ENCODE measurements at places on chromosomes 7 and 10. TPM values are rescaled to one million over a fixed set of nuclear protein-coding genes. Genes with fewer than 3 reads are reported as not detected.

DNA sequence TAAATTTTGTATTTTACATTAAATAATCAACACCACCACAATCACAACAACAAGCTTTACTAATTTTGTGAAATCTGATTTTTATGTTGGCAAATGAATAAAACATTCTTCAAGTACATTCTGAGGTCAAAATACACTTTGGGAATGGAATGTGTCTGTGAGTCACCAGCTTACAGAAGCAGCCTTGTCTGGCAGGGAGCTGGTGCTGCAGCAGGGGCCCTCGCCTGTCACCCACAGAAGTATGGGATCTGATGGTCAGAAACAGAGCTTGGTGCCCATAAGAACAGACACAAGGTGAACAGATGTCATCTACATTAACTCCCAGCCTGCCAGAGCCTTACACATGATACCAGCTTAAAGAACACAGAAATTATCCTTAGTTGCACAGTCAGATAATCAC, 496.9 kb downstream of the CCSER2 start:
- DNase-seq: no peak

DNA sequence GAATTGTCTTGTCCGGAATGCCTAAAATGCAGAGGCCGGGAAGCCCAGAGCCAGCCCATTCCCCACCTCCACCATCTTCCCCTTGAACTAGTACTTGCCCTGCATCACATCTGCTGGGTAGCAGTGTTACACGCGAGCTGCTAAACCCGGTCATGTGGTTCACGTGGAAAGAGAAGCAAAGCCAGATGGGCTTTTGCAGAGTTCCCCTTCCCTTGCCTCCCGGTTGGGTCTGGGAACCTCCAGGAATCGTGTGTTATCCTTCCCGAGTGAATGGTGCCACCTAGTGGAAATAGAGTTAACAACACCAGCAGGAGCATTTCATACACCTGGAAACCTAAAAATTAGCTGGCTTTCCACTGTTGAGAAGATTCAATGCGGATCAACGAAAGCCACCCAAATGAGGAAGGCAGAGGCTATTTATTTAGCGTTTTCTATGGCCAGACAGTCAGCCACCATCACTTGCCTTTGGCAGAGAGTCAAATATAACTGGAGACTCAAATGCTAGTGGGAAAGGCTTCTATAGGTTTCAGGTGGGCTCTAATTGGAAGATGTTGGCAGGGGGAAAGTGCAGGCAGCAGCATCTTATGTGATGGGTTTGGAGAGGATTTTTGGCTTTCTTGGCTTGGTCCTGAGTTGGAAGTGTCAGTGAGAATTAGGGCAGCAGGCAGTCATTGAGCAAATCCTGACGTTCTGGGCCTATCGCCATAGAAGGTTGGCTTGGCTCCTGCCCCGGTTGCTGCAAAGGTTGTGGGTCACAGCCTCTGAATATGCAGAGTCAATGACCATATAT, 12.9 kb upstream of the DENND2A start:
- DNase-seq: peak; percentile 97

- DNase-seq: no peak
Observed at GRCh38 chr7:36472141-36472729, 82.6 kb downstream of the ANLN start.

DNA sequence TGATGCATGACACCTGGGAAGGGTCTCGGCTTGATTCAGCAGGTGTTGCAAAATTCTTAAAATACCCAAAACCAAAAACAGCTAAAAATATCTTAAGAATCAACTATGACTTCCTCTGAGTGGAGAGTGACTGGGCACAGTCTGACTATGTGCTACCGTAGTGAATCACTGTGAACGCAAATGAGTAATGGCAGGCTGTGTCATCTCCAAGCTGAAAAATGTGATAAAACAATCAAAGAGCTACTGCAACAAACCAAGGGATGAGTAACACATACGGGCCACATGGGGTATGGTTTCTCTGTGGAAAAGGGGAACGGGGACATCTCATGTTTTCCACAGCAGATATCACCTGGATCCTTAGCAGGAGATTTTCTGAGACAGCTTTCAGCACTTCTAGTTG, 127.5 kb downstream of the ABCA13 start:
- DNase-seq: no peak

DNA sequence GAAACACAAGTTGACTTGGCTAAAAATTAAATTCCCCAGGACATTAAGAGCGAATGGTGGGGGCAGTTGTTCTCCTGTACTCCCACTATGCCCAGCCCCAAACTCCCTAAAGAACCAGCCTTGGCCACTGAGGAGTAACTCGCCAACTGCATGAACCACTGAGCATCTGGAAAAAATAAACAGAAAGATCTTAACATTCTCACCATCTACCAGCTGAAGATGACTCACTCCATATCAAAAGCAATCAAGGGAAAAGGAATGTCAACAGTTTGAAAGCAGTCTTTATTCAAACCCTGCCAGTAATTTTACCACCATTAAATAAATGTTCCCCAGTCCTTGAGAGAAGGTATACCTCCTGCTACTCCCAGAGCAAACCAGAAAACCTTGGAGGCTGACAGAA, 45.4 kb downstream of the CTTNBP2 start:
- no peak for DNase-seq

- no peak for DNase-seq
Observed at GRCh38 chr7:46969303-46970130, 612.4 kb downstream of the TNS3 start.

DNA sequence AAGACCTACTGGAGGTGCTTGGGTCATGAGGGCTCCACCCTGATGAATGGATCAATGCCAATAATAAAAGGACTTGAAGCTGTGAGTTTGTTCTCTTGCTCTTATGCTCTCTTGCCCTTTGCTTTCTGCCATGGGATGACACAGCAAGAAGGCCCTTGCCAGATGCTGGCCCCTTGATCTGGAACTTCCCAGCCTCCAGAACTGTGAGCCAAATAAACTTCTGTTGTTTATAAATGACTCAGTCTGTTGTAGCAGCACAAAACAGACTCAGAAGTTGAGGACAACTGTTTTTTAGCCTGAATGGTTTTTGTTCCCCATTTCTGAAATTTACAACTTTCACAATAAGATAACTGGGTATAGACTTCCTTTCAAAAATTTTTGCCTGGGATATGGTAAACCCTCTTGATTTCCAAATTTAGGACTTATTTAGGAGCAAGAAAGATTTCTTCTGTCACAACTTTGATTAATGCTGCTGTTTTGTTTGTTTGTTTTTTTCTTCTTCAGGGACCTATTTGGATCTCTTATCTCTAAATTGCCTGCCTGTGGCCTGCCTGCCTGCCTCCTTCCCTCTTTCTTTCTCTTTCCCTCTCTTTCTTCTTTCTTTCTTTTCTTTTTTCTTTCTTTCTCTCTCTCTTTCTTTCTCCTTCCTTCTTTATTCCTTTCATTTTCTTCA, 12.1 kb downstream of the ENTPD1 start:
- DNase-seq: no peak

SYT15B gene
- total RNA-seq: 2.7 TPM

DNA sequence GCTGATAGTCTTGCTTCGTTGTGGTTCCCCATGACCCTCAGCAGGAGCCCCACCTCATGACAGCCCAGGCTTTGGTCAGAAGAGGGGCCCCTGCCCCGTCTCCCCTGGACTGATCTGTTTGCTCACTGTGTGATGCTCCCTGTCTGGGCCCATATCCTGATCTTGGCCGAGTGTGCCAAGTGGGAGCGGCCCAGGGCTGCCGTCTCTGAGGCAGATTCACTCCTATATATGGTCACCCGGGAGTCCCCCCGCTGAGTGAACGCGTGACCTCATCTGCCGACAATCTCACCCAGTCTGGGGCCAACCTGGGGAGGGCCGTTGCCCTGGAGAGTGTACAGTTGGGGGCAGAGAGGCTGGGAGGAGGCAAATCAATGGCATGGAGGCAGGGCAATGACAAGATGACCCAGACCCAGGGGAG, 34.5 kb downstream of the PPIF start:
- no peak for DNase-seq

SLC26A3 gene
- not detected for total RNA-seq

DNA sequence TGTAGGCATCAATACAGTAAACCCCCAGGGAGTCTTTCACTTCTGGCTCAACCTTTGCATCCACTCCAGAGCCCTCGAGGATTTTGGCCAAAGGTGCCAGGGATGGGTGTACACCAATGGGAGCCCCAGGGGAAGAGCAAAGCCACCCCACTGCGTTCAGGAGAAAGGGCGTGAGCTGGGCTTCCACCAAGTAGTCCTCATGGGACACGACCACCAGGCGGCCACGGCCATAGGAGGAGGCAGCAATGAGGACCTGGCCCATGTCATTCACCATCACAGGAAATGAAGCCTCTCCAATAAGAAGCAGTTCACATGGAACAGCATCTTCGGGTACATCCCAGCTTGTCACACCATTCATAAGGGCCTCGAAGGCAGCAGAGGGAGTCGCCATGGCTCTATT, 25.8 kb downstream of the TCAF1 start:
- no peak for DNase-seq

ERVW-1 gene
- total RNA-seq: 0.11 TPM

CALCR gene
- 2.4 TPM for total RNA-seq

GRCh38 chr10:79129361-79129997, 60.7 kb downstream of the ZMIZ1 start:
- no peak for DNase-seq

DNA sequence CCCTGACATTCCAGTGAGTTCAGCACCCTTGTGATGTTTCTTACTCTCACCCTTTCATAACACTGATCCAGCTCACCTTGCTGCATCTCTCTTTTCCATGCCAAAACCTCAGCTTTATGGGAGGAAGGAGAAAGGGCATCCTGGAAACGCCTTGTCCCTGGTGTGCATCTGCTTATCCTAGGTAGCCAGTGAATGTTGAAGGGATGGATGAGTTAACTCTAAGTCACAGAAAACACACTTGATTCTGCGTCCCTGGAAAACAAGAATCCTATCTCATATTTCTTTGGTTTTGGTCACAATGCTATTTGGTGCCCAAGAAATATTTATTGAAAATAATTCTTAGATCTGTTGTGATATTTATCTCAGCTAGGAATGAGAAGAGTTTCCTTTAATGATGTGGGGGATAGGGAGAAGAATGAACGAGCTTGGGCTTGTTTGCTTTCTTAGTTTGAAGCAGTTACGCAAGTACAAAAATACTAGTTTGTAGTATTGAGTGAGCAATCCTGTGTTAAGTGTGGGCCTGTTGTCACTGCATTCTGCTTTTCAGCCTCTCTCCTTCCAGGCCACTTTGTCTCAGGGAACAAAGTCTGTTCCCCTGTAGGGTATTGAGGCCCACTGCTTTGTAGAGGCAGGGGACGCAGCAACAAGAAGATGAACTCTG, 126.5 kb downstream of the ARID5B start:
- no peak for DNase-seq

GRCh38 chr10:28355376-28355775, 52.5 kb upstream of the MPP7 start:
- DNase-seq: no peak

GRCh38 chr7:67604461-67605386, 608.1 kb downstream of the TYW1 start:
- no peak for DNase-seq

GRCh38 chr10:28879875-28880682, 202.8 kb downstream of the BAMBI start:
- no peak for DNase-seq

- no peak for DNase-seq
Observed at GRCh38 chr7:20839987-20840386, 53.3 kb upstream of the SP8 start.

- no peak for DNase-seq
Observed at GRCh38 chr10:29041616-29042015, 247.3 kb upstream of the LYZL1 start.

SNCG gene
- 94.8 TPM for total RNA-seq

GRCh38 chr10:43124094-43124521, 14.1 kb upstream of the CSGALNACT2 start:
- no peak for DNase-seq

DNA sequence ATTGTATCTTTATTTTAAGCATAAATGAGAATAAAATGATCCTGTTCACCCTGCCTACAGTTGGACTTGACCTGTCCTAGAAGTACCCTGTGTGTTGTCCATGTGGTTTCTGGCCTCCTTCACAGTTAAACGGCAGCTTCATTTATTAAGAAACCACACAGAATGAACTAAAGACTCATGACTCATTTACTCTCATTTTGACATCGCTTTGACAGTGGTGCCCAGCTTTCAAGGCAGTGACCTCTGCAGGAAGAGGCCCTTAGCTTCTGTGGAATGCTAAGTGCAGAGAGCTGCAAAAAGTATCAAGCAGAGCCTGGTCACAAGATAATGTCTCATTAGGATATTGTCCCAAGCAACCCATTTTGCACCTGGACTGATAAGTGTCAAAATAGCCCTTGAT, 93.4 kb downstream of the AVL9 start:
- DNase-seq: no peak

OR2A5 gene
- total RNA-seq: not detected

- DNase-seq: no peak
Observed at GRCh38 chr10:104252368-104252767, 2.3 kb upstream of the GSTO1 start.

- no peak for DNase-seq
Observed at GRCh38 chr10:84818961-84819360, 490.6 kb downstream of the CCSER2 start.

MRLN gene
- 25.0 TPM for total RNA-seq

CALHM3 gene
- not detected for total RNA-seq

DNA sequence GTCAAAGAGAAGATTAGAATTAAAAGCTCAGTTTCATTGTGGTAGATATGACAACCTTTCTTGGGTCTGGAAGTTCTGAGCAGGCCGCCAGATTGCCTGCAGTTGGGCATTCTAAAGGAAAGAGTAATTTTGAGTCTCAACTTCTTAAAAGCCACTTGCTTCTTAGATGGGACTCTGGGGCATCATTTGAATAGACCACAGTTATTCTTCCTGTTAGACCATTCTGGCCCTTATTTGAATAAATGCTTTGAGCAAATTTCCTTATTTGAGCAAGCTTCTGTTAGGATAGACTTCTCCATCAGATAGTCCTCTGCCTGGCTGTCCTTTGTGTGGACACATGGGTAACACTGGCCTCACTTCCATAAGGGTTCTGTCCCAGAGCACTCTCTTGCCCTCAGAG, 40.2 kb downstream of the SND1 start:
- no peak for DNase-seq

SPDYE5 gene
- total RNA-seq: 0.11 TPM

SFRP5 gene
- 9.6 TPM for total RNA-seq

DNA sequence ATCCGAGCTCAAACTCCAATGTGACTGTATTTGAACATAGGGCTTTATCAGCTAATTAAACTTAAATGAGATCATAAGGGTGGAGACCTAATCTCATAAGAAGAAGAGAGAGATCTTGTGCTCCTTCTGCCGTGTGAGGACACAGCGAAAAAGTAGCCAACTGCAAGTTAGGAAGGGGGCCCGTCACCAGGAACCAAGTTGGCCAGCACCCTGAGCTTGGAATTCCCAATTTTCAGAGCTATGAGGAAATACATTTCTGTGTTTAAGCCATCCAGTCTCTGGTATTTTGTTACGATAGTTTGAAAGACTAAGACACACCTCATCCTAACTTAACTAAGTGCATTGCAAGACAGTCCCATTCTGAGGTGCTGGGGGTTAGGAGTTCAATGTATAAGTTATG, 14.1 kb upstream of the WDR86 start:
- DNase-seq: no peak

TNS3 gene
- total RNA-seq: 58.6 TPM

DNA sequence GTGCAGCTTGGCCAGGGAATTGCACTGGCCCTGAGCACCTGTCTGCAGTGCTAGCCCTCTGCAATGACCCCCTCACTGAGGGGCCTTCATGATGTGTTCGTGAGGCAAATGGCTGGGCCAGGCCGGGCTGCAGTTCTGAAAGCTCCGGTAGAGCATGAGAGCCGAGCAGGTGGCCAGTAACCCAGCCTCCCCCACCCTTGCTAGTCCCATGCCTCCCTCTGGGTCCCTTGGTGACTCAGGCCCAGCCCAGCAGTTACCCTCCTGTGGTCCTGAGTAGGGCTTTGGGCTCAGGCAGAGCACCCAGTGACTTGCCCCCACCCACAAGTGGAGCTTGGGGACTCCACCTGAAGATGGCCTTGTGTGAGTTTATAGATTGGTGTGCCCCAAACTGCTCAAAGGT, 16.1 kb upstream of the CSGALNACT2 start:
- DNase-seq: no peak
